Natural killer cell (primary cell): ENCODE measurements at places on chromosomes 12 and 14. TPM values are rescaled to one million over a fixed set of nuclear protein-coding genes. Genes with fewer than 3 reads are reported as not detected.

SLCO1B1 gene
- not detected for total RNA-seq

OR4E2 gene
- not detected for total RNA-seq

PPP1R3E gene
- total RNA-seq, result 25.1 TPM

CLEC1A gene
- not detected for total RNA-seq

GRCh38 chr14:71539650-71540285 lies 392.5 kb upstream of the RGS6 start:
- DNase-seq, result no peak

DNA sequence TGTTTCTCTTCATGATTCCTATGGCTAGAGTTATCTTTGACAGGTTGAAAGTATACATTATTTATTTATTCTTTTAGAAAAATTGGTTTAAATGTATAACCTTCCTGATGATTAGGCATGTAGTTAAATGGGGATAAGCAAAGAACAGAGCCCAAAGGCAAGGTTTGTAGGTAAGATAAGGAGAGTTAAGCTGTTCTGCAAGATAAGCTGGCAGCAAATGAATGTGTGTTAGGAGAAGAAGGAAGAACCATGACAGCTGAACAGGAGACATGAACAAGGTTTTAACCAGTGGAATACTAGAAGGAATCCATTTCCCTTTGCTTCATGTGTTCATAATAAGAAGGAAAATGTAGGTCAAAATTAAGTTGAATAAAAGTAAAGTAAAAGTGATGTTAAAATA lies 1330.1 kb upstream of the USP15 start:
- DNase-seq, result no peak

- DNase-seq, result peak; percentile 90
Observed at GRCh38 chr14:97602438-97603117, 805.4 kb downstream of the VRK1 start.

- DNase-seq, result no peak
Observed at GRCh38 chr14:45284802-45285201, 31.8 kb upstream of the MIS18BP1 start.

GRCh38 chr12:29171421-29172258 lies 22.6 kb downstream of the FAR2 start:
- DNase-seq, result no peak

GRCh38 chr12:52055731-52056711 lies 4.8 kb downstream of the NR4A1 start:
- no peak for DNase-seq

- no peak for DNase-seq
Observed at GRCh38 chr12:47867495-47867941, 37.3 kb downstream of the VDR start.

GRCh38 chr12:132021965-132022364 lies 72.2 kb downstream of the EP400 start:
- DNase-seq, result no peak

GRCh38 chr14:92903359-92903758 lies 19.6 kb upstream of the CHGA start:
- no peak for DNase-seq
